T-helper 1 cell (primary cell): ENCODE measurements at places on chromosomes 7 and 10.

- DNase-seq = no peak
These were observed 127.5 kb upstream of the PLXNA4 start for GRCh38 chr7:132703742-132704141.

GRCh38 chr7:83159731-83160130 lies 3.0 kb downstream of the PCLO start:
- no peak for DNase-seq

GRCh38 chr7:8921807-8922206 lies 488.4 kb downstream of the NXPH1 start:
- no peak for DNase-seq

DNA sequence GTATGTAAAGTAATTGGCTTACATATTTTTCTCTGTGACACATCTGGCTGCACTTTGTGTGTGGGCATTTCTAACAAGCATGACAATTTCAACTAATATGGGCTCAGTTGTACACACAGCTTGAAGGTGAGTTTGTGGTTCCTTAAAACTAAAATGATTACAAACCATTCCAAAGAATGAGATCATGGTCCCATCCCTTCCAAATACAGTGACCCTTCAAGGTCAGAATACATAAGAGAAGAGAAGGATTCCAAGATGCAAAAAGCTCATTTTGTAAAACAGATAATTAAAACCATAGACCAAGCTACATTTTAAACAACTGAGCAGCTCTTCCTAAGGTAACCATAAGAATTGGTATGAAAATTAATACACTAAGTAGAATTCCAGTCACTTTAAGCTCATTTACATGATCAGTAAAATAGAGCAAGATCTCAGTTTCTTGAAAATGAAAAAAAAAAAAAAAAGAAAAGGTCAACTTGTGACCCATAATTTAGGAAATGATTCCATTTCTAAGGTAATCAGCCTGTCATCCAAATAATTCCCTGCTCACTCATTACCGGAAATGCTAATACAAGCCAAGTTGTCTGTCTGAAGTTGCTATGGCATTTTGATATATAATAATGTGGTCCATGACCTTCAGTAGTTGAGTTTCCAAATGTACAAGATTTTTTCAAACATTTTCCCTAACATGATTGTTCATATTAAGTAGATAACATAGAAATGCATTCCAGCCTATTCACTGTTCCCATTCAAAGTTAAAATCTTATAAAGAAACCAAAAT lies 688.5 kb downstream of the PARD3 start:
- DNase-seq = no peak

DNA sequence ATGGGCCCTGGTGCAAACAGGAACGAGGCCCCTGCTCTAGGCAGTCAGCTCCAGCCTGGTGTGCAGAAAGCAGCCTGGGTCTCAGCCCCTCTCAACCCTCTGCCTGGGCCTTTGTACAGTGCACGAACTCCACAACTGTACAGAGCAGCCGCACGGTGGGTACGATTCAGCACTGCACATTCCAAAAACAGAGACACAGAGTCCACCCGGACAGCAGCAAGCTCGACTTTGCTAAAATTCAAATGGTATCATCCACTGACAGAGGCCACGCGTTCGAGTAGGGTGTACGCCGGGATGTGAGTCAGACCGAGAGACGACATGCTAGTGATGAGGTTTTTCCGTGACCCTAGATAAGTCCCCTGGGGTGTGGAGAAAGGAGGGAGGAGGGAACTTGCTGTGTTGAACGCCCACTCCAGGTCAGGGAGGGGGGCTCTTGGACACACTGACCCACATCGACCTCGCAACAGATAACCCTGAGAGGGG lies 65.6 kb upstream of the PDGFA start:
- DNase-seq = no peak

DNA sequence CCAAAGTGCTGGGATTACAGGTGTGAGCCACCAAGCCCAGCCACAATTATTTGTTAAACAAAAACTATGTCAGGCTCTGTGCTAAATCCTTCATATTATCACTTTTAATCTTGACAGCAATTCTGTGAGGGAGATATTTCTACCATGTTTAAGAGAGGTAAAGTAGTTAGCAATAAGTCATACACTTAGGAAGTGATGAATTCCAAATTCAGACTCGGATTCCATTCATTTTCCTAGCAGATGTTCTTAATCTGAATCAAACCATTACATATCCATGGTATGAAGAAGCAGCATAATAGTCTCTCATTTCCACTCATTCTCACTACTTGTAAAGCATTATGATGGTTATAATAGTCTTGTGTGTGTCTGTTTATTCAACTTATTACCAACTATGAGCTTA lies 2.9 kb upstream of the CD36 start:
- no peak for DNase-seq

DNA sequence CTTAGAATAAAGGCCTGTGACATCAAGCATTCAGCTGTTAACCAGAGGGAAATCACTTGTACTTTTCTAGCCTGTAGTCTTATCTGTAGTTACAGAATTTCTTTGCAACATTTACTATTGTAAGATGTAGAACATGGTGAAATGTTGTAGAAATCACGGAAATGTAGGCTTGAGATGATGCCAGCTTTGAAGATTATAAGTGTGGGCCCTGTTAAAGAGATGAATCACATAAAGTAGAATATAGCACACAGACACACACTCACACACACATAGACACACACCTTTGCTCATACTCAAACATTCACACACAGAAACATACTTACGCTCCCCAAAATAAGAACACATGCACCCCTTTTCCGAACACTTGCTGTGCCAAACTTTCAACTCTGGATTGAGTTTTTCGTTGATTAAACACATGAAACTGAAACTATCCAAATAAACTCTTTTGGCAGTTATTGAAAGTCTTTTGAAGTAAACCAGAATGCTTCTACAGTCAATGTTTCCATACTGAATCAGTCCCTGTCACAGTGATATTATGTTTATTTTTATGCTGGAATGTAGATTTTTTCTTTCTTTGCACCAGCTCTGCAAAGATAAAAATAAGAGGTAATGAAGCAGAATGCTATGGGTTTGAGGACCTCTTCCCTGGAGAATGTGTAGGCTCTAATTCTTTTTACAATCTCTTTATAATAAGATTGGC lies 230.3 kb upstream of the MEOX2 start:
- DNase-seq = no peak

DNA sequence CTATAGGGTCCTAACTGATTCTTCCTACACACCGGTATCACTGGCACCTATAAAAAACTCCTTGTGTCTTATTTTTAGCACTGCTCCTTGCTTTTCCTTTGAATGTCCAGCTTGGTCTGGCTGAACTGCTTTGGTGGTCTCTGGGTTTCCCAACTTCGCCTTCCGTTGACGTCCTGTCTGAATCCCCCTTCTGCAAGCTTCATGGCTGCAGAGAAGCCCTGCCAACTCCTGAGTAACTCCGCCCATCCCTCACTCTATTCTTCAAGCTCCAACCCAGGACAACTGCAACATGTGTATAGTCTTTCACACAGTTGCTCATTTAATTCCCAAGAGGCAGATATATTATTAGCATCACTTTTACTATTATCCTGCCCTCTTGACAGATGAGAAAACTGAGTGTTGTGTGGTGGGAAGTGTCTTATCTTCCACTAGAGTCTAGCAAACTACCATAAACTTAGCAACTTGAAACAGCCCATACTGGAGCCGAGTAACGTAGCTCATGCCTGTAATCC lies 40.9 kb downstream of the MTURN start:
- no peak for DNase-seq

- no peak for DNase-seq
These were observed 63.9 kb upstream of the RNF148 start for GRCh38 chr7:122766593-122766992.

- DNase-seq = peak; percentile 66
These were observed 20.2 kb downstream of the PDCD11 start for GRCh38 chr10:103416436-103417147.

- no peak for DNase-seq
These were observed 26.8 kb downstream of the UBE2D4 start for GRCh38 chr7:43953071-43953470.

GRCh38 chr7:876972-877311 lies 588 bp downstream of the GET4 start:
- no peak for DNase-seq

DNA sequence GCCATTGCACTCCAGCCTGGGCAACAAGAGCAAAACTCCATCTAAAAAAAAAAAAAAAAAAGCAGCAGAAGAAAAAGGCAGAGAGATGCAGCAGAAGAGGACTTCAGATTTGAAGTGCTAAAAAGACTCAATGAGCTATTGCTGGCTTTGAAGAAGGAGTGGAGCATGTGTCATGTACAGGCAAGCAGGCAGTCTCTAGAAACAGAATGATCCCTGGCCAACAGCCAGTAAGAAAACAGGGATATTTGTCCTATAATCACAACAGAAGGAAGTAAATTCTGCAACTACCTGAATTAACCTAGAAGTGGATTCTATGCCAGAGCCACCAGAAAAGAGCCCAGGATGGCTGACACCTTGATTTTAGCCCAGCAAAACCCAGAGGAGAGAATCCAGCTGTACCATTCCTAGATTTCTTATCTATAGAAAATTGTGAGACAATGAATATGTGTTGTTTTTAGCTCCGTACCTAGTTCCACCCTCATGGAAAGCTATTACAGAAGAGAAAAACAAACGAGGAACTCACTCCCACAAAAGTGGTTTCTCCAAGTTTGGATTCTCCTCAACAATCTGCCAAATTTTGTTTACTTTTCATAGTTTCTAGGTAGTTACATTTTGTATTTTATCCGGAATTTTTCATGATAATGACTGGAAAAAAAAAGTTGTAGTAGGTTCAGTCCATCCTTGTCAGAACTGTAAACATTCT lies 198.2 kb upstream of the GNAI1 start:
- DNase-seq = no peak

DNA sequence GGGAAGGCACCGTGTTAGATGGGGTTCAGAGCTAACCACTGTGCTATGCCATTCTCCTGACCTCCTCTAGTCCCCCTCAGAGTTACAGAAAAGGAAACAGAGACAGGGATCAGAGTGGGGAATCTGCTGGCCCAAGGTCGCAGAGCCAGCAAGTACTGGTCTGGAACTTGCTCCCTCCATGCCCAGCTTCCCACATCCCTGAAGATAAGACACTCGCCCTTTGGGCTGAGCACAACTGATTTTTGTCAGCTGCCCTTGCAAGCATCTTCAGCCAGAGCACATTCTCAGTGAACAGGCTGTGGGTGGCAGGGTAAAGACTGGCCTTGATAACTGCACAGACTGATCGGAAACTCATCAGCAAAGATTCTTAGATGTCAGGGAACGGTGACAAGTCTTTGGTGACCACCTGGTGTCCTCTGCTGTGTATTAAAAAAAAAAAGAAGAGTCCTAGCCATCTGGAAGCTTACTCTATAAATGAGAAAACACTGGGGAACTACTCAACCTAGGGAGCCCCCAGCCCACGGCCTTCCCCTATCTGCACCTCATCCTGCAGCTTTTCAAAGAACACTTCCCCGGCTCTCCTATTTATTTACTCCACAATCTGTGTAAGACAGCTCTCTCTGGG lies 1.3 kb upstream of the SORBS1 start:
- no peak for DNase-seq

- DNase-seq = no peak
These were observed 299.4 kb upstream of the NPVF start for GRCh38 chr7:25527665-25528170.

DNA sequence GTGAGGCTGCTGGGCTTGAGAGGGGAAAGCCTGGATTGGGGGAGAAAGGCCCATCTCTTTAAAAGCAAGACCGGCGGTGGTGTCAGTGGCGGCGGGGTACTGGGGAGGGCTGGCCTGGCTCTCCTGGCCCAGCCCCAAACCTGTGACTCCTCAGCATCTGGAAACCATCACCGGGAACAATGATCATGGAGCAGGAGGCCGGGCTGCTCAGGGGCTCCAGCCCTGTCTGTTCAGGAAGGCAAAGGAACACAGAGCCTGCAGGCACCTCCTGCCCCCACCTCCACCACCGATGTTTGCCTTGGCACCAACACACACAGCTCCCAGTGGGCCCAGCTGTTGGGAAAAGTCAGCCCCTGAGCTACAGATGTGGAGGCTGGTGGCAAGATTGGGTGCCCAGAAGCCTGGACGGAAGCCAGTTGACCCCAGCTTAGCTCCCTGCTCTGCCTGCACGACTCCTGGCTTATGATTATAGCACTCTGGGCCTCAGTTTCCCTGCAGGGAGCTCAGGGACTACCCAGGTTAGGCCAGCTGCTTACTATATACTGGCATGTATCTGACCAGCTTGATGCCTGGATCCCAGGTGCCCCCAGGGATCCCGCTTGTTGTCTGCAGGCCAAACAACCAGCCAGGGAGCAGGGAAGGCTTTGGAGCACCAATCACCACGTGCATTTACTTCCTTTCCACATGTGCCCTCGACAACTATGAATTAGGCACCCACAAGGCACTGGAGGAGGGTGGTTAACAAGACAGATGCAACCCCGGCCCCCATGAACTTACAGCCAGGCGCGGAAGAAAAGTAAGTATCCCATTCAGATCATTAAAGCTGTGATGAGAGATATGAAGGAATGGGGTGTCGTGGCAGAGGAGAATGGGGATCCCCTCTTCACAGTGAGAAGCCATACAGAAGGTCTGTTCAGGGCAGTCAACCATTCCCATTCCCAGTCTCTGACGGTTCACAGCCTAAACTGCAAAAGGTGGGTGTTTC lies 37.3 kb downstream of the ZCCHC24 start:
- DNase-seq = no peak

DNA sequence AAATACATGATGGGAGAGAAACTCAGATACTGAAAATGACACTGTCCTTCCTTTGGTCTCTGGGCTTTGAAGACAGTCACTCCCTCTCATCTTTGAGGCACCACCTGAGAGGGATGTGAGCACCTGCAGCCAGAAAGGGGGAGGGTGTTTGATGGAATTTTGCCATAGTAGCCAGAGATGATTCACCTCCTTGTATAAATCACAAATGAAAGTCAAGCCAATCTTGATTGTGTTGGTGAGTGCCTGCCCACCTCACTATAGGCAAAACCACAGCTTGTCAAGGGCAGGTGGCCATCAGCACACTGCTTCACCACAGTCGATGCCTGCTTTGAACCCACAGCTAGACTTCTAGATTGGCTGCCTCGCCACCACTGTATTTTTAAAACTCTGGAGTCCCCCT lies 48.2 kb downstream of the PON1 start:
- DNase-seq = no peak
